ENCODE measurements at places on chromosomes 6 and 20. TPM values are rescaled to one million over a fixed set of nuclear protein-coding genes. Genes with fewer than 3 reads are reported as not detected.

- no peak overlapping the region for H3K27ac ChIP-seq
- H3K36me3 ChIP-seq: no peaks in the 10 kb centered on the region
- H3K27me3 ChIP-seq: no peaks in the 10 kb centered on the region
- no peaks in the 10 kb centered on the region for H3K4me1 ChIP-seq
Observed at GRCh38 chr20:57022306-57022705, 244.1 kb downstream of the BMP7 start.

DNA sequence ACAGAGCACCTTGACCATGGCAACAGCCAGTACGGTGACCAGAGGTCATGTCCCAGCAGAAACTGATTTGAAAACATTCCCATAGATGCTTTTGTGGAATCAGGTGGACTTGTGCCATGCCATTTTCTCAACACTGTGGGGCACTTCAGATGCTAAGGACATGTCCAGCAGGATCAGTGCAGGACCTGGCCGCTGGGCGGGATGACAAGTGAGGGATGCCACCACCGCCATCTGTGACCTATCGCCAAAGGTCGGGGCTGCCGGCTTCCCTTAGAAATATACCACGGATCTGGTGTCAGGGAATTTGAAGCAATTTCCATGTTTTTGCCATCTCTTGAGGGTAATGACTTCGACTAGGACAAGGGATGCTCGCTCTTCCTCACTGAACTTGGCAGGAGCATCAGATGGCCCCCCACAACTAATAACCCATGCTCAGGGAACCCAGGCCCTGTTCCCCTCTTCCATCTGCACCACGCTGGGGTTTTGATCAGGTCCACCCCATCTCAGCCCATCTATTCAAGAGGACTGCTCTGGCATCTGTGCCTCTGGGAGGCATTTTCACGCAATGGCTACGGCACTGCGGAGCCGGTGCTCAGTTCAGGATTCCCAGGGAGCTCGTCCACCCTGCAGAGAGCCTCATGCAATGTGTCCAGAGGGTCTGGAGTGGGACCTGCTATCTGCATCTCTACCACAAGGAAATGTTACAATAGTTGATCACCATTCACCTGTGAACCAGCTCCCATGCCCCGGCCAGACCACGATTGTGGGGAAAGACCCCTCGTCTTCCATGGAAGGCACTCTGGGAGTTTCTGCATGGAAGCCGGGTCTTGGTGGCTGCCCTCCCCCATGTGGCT is 302.6 kb downstream of the TAF4 start:
- no peak overlapping the region for H3K27ac ChIP-seq
- no peaks in the 10 kb centered on the region for H3K27me3 ChIP-seq
- H3K4me1 ChIP-seq: no peaks in the 10 kb centered on the region
- no peak overlapping the region for H3K4me3 ChIP-seq
- H3K36me3 ChIP-seq: no peaks in the 10 kb centered on the region

BEND6 gene
- 0.15 TPM for total RNA-seq

DNA sequence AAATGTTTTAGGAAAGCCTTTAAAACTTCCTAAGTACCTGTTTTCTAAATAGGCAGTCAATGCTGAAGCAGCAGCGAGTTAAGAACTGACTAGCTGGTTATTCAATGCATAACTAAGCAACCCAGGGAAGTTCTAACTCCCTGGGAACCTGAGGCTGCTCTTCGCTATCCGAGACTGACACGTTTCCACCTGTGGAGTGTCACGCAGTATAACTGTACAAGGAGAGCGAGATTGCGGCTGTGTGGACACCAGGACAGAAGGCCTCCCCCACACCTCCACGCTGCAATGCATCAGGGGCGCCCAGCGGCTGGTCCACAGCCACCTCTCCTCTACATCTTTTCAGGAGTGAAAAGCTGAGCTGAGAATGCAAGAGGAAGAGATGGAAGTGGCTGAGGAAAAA is 8.0 kb downstream of the PXDC1 start:
- H3K27ac ChIP-seq: no peak overlapping the region
- H3K27me3 ChIP-seq: no peaks in the 10 kb centered on the region
- no peak for DNase-seq

MTFR2 gene
- 0.92 TPM for total RNA-seq

- H3K4me1 ChIP-seq: no peaks in the 10 kb centered on the region
- no peak for DNase-seq
- no peaks in the 10 kb centered on the region for H3K27me3 ChIP-seq
Observed at GRCh38 chr6:135814043-135814442, 37.5 kb upstream of the PDE7B start.

- no peak overlapping the region for H3K27ac ChIP-seq
- H3K4me1 ChIP-seq: no peaks in the 10 kb centered on the region
- peaks cover 44% of the 10 kb centered on the region for H3K27me3 ChIP-seq
Observed at GRCh38 chr6:10385524-10386132, 29.2 kb downstream of the TFAP2A start.

- no peaks in the 10 kb centered on the region for H3K36me3 ChIP-seq
- H3K27ac ChIP-seq: no peak overlapping the region
- no peaks in the 10 kb centered on the region for H3K27me3 ChIP-seq
- DNase-seq: no peak
- H3K4me1 ChIP-seq: no peaks in the 10 kb centered on the region
Observed at GRCh38 chr20:54026295-54027064, 43.9 kb downstream of the BCAS1 start.

DNA sequence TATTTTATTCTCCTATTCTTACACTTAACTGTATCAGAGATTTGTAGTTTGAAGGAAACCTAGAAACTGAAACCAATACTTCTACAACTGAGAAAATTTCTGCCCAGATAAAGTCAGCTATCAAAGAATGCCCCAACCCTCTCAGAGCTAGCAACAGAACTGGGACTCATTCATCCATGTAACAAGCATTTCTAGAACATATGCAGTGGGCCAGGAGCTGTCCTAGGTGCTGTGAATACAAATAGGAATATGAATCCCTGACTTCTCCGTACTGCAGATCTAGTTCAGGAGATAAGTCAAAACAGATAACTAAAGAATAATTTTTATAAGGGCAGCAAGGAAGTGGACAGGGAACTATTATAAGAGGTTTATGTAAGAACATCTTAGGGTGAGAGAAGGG is 654.1 kb upstream of the NOX3 start:
- no peaks in the 10 kb centered on the region for H3K27me3 ChIP-seq
- no peaks in the 10 kb centered on the region for H3K36me3 ChIP-seq
- no peak for DNase-seq
- no peaks in the 10 kb centered on the region for H3K4me1 ChIP-seq
- H3K27ac ChIP-seq: no peak overlapping the region

DNA sequence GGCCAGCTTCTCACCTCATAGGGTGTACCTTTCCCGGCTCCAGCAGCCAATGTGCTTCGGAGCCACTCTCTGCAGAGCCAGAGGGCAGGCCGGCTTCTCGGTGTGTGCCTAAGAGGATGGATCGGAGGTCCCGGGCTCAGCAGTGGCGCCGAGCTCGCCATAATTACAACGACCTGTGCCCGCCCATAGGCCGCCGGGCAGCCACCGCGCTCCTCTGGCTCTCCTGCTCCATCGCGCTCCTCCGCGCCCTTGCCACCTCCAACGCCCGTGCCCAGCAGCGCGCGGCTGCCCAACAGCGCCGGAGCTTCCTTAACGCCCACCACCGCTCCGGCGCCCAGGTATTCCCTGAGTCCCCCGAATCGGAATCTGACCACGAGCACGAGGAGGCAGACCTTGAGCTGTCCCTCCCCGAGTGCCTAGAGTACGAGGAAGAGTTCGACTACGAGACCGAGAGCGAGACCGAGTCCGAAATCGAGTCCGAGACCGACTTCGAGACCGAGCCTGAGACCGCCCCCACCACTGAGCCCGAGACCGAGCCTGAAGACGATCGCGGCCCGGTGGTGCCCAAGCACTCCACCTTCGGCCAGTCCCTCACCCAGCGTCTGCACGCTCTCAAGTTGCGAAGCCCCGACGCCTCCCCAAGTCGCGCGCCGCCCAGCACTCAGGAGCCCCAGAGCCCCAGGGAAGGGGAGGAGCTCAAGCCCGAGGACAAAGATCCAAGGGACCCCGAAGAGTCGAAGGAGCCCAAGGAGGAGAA is 10.5 kb downstream of the GNAS-AS1 start:
- no peaks in the 10 kb centered on the region for H3K4me1 ChIP-seq
- DNase-seq: no peak
- peaks cover 4% of the 10 kb centered on the region for H3K27me3 ChIP-seq

GRCh38 chr20:21104921-21105320 is 1.2 kb downstream of the LINC00237 start:
- H3K4me1 ChIP-seq: peaks cover 20% of the 10 kb centered on the region
- no peak for DNase-seq
- no peaks in the 10 kb centered on the region for H3K36me3 ChIP-seq
- no peak overlapping the region for H3K27ac ChIP-seq
- peaks cover 45% of the 10 kb centered on the region for H3K27me3 ChIP-seq

GRCh38 chr6:117534974-117535373 is 52.5 kb downstream of the DCBLD1 start:
- no peaks in the 10 kb centered on the region for H3K27me3 ChIP-seq
- H3K36me3 ChIP-seq: no peaks in the 10 kb centered on the region
- H3K4me1 ChIP-seq: no peaks in the 10 kb centered on the region
- H3K4me3 ChIP-seq: no peak overlapping the region

MYLK2 gene
- total RNA-seq: not detected

- DNase-seq: no peak
- no peak overlapping the region for H3K4me3 ChIP-seq
Observed at GRCh38 chr6:46134216-46134615, 4.4 kb downstream of the ENPP4 start.

- no peaks in the 10 kb centered on the region for H3K27me3 ChIP-seq
- H3K4me1 ChIP-seq: no peaks in the 10 kb centered on the region
- H3K4me3 ChIP-seq: no peak overlapping the region
- no peak overlapping the region for H3K27ac ChIP-seq
- no peak for DNase-seq
Observed at GRCh38 chr6:149560736-149561135, 5.4 kb upstream of the GINM1 start.

GRCh38 chr6:128519931-128520435 is 416 bp downstream of the PTPRK start:
- peak; percentile 14 for DNase-seq
- peaks cover 5% of the 10 kb centered on the region for H3K4me1 ChIP-seq
- H3K27me3 ChIP-seq: no peaks in the 10 kb centered on the region
- peak overlapping the region; percentile 59 for H3K27ac ChIP-seq

GRCh38 chr6:130269969-130270635 is 47.4 kb upstream of the SAMD3 start:
- no peak overlapping the region for H3K4me3 ChIP-seq
- no peaks in the 10 kb centered on the region for H3K36me3 ChIP-seq
- no peak for DNase-seq
- no peaks in the 10 kb centered on the region for H3K27me3 ChIP-seq
- no peak overlapping the region for H3K27ac ChIP-seq

DNA sequence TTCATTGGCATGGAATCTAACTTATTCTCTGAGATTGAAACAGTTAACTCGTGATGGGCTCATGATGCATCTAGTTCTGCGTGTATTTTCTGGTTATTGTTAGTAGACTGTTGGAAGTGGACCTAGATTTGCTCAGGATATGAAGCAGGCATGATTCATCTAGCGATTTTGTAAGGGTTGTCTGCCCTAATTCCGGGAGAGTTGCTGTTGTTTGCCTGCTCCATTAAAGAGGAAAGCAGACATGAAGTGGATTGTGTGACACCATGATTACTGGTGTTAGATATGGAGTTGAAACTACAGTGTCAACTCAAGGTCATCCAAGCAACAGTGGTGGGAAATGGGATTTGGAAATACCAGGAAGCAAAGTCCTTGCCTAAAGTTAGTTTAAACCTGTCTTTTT is 41.0 kb downstream of the SOX4 start:
- no peaks in the 10 kb centered on the region for H3K36me3 ChIP-seq
- no peaks in the 10 kb centered on the region for H3K27me3 ChIP-seq
- DNase-seq: no peak
- H3K4me3 ChIP-seq: no peak overlapping the region
- no peaks in the 10 kb centered on the region for H3K4me1 ChIP-seq
- H3K27ac ChIP-seq: no peak overlapping the region

GRCh38 chr6:45577836-45578504 is 200.2 kb upstream of the SUPT3H start:
- H3K4me1 ChIP-seq: peaks cover 2% of the 10 kb centered on the region
- H3K36me3 ChIP-seq: no peaks in the 10 kb centered on the region
- no peak for DNase-seq

DNA sequence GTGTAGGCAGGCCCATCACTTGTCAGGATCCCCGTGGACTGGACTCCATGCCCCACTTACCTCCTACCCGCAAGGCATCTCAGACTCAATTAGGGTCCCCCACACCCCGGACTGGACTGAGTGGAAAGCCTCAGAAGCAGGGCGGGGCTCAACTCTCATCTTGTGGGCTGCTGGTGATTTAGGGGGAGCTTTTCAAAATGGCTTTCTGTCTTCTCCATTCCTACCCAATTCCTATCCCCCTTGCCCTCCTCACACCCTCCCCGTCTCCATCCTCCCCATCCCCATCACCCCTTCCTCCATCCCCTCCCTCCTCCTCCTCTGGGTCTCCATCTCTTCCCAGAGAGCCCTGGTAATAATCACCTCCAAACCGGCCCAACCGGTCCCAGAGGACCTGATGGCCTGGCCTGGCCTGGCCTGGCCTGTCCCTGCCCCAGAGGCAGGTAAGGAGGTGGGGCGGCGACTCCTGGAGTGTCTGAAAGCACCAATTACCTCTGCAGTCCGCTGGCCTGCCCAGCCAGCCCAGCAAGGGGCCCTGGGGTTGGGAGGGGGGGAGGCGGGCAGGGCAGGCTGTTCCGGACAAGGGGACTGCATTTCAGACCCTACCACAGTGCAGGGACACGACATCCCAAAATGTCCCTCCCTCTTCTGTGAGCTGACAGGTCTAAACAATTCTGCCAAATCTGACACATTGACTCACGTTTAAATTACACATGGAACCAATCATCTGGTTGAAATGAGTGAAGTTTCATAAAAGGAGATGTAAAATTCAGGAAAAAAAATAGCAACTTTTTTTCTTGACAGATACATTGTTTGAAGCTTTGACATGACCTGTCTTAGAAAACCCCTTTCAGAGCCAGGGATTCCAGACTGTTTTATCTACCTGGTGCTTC is 24.8 kb downstream of the MAFB start:
- H3K4me3 ChIP-seq: no peak overlapping the region
- no peaks in the 10 kb centered on the region for H3K4me1 ChIP-seq
- no peak overlapping the region for H3K27ac ChIP-seq
- no peaks in the 10 kb centered on the region for H3K36me3 ChIP-seq
- no peak for DNase-seq

TP53TG5 gene
- not detected for total RNA-seq

PDYN gene
- not detected for total RNA-seq

GRCh38 chr6:105213272-105213671 is 33.5 kb upstream of the POPDC3 start:
- no peak for DNase-seq
- no peaks in the 10 kb centered on the region for H3K27me3 ChIP-seq
- H3K4me3 ChIP-seq: no peak overlapping the region

- no peaks in the 10 kb centered on the region for H3K36me3 ChIP-seq
- H3K4me3 ChIP-seq: no peak overlapping the region
- H3K4me1 ChIP-seq: peaks cover 16% of the 10 kb centered on the region
- H3K27me3 ChIP-seq: no peaks in the 10 kb centered on the region
- no peak for DNase-seq
Observed at GRCh38 chr20:18165553-18165952, 27.9 kb downstream of the KAT14 start.

GRCh38 chr6:169158691-169159090 is 95.0 kb downstream of the THBS2 start:
- no peak overlapping the region for H3K27ac ChIP-seq
- no peak for DNase-seq
- no peaks in the 10 kb centered on the region for H3K27me3 ChIP-seq
- H3K4me3 ChIP-seq: no peak overlapping the region
- H3K4me1 ChIP-seq: no peaks in the 10 kb centered on the region
